ENCODE measurements at places on chromosomes 2 and 18.

DNA sequence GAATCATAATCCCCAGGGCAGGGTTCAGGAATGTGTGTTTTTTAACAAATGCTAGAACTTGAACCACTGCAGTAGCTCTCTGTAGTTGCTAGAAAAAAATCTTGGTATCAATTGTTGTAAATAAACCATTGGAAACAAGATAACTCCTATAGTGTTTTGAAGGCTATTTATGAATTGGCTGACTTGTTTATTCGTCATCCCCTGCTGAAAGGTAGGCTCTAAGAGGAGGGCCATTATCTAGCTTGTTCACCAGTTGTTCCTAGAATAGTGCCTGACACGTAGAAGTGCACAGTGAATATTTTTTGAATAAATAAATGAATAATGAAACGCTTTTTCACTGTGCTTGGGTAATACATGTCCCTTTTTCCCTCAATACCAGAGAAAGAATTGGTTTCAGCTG is 211.4 kb downstream of the BABAM2 start:
- DNase-seq = peak; percentile 13

GRCh38 chr18:25275412-25276001 is 76.5 kb downstream of the ZNF521 start:
- DNase-seq = no peak

- no peak for DNase-seq
Measured at GRCh38 chr2:2926858-2927175, 450.8 kb downstream of the EIPR1 start.

- DNase-seq = peak; percentile 77
Measured at GRCh38 chr2:1625281-1626001, 118.9 kb downstream of the PXDN start.

DNA sequence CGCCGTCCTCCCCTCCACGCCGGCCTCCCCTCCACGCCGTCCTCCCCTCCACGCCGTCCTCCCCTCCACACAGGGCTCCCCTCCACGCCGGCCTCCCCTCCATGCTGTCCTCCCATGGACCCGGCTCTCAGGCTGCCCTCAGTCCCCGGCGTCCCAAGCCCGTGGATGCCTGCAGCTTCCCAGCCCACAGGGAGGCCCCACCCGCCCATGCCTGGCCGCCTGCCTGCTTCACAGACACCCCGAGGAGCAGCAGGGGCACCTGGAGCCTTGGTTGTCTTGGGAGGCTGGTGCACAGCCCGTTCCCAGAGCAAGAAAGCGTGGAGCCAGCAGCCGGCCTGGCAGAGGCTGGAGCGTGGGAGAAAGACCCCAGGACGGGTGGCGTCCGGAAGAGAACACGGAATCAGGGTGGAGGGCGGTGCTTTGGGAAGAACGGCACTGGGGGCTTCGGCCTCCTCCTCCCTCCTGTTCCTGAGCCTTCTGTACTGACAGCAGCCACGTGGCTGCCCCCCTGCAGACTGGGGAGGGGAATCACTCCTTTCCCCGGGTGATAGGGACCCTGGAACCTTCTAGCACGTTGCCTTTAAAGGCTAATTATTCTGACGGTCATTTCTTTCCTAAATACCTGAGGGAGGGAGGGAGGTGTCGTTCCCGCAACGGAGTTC is 26.2 kb upstream of the KCNG2 start:
- no peak for DNase-seq

DNA sequence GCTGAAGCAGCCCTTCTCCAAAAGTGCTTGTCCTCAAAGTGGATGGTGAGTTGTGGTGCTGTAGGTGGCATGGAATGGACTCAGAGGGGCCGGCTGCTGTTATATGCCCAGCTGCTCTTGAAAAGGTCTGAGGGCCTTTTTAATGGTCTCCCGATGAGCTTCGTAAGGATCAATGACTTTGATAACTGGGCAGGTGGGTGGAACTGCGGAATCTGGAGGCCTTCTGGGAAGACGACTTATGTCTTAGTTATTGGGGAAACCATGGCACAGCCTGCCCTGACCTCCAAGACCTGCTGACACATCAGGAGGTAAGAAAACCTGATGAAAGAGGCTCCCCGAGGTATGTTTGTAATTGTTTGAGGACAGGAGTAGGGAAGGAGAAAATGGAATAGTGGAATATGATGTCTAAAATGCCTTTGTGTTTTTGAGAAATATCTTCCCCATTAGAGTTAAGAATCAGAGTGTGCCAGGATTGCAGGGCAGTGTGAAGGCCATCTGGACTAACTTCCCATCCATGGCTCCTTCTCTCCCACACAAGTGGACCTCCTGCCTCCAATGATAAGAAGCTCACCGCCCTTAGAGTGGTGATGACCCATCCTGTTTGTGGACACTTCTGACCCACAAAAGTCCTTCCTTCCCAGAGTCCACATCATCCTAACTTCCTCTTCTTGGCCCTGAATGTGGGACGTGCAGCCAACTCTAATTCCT is 236.1 kb downstream of the FHOD3 start:
- DNase-seq = no peak

DNA sequence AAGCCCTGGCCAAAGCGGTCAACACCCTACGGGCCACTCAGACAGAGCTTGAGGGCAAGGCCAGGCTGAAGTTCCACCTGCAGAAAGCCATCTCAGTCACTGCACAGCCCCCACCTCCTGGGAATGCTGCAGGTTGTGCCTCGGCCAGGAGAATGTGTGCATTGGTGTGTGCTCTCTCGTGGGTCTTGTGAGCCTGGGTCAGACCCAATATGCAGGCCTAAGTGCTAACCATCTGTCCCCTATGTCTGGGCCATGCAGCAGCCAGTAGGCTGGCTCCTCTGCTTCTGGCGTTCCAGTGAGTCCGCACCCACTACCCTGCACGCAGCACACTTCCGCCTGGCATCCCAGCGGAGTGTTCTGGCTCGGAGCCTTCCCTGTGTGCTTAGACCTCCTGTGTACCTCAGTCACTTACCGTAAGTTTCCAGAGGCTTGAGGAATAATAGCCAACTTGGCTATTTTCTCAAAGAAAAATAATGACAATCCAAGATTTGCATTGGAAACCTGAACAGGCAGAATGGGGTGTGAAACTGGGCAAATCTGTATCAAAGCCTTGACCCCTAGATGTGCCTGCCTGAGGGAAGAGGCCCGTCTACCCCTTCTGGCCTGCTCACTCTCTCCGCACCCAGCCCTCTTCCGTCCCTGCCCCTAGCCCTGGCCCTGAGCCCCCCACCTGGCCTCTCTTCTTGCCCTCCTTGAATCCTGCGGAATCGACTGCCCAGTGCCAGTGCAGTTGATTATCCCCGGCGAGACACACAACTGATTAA is 7.2 kb downstream of the SIX3 start:
- no peak for DNase-seq

GRCh38 chr18:54906331-54907185 is 52.7 kb downstream of the CCDC68 start:
- DNase-seq = no peak

DNA sequence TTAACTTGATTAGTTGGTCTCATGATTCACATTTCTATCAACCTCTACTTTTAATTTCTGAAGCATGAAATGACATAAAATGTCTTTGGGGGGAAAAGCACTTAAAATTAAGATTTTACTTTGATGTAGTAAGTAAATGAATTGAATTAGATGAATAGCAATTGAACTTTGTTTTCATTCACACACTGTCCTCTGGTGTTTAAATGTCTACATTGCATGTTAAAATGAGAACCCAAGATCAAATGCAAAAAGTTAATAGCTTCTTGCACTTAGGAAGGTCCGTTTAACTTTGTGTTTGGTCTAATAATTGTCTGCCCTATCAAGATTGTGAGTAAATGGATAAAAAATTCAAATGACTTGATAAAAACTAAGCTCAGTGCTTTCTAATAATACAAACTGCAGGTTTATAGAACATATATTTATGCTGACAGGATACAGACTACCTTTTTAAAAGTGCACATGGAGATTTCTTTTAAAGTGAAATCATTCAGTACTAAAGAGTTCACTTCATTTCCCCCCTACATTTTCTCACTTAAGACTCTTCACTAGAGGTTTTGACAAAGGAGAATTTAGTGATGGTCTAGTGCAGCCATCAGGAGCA is 156.2 kb upstream of the NABP1 start:
- peak; percentile 51 for DNase-seq

DNA sequence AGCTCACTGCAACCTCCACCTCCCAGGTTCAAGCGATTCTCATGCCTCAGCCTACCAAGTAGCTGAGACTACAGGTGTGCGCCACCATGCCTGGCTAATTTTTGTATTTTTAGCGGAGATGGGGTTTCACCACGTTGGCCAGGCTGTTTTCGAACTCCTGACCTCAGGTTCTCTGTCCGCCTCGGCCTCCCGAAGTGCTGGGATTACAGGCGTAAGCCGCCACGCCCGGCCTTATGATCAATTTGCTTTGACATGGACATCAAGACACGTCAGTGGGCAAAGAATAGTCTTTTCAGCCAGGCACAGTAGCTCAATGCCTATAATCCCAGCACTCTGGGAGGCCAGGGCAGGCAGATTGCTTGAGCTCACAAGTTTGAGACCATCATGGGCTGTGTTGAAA is 48.0 kb upstream of the CABYR start:
- no peak for DNase-seq

GRCh38 chr2:20423359-20423758 is 23.5 kb upstream of the RHOB start:
- no peak for DNase-seq

All from EL (cell line).